CD8-positive, alpha-beta memory T cell (primary cell): ENCODE measurements at places on chromosomes 7 and 10. TPM values are rescaled to one million over a fixed set of nuclear protein-coding genes. Genes with fewer than 3 reads are reported as not detected.

DNA sequence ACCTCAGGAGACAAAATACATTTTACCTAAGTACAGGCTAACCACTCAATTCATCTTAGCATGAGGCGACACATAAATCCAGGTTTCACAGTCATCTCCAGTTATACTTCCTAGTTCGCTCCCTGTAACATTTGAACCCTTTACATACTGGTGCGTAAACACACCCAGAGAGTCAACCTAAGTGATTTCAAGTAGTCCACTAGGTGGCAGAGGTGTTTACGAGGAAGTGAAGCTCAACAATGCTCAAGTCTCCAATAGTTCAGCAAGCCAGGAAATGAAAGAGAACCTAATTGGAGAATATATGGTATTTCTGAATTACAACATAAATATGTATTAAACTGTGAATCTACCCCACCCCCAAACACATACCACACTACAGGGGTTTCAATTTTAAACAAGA is 76.3 kb upstream of the ABCB5 start:
- no peak for DNase-seq

DNA sequence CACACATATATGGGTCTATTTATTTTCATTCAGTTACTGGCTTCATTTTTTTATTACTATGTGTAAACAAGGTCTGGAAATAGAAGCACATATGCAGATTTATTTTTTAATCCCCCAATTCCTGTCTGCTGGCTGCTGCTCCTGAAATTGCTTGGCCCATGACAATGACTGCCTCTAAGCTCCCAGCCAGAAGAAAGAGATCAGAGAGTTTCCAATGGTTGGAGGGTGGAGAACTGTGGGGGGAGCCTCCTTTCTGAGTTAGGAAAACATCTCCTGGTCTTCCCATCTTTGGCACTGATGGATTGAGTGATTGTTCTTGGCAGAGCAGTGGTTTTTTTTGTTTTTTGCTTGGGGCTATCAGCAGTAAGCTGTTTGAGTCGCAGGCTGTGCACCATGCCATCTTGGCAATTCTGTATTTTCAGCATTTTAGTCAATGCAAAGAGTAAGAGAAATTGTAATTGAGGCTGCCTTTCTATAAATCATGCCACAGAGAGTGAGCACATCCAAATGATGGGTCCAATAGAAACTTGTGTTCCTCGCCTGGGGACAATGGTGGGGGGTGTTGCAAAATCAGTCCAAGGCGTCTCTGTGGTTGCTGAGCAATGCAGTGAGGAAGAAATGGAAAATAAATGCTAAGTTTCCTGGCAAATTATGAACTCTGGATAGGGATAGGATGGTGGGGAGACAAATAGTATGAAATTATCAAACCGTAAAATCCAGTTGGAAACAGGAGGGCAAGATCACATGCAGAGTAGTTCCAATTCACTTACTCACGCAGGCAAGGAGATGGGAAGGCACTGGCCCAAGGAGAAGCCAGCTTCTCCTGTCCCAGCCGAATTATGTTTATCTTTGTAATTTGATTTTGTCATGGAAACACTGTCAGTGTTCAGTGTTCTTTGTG is 382.4 kb downstream of the SORCS3 start:
- no peak for DNase-seq

GRCh38 chr7:41287559-41288335 is 415.1 kb downstream of the INHBA start:
- DNase-seq, result no peak

DNA sequence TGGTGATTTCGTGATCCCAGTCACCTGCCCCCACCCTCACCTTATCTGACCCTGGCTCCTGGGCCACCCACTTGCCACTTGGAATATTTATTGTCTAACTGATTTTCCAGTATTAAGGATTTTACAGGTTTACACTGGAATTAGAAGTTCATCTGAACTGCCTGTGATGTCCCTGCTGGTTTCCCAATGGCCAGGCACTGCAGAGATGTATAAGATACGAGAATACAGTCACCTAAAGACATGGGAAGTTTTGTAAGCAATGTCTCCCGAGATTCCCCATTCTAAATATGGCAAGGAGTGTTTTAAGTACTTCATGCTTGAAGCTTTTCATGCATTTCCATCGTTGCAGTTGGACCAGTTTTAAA is 592.7 kb downstream of the SDK1 start:
- DNase-seq, result no peak

- no peak for DNase-seq
Measured at GRCh38 chr7:19110776-19111175, 6.7 kb downstream of the TWIST1 start.

DNA sequence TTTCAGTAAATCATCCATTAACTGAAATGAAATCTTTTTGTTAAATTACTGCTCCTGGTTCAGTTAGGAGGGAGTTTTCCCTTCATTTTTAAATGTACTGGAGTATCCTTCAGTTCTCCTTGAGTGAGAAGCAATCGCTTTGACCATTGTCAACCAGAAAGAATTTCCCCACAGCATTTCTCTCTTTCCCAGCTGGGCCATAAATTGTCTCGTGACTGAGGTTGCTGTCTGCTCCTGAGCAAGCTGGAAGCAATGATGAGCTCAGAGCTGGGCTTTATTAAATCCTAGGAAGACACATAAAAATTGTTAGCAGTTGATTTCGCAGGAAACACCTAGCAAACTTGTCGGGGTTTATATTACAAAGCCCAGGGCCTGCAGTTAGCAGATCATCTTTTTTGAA is 102.0 kb upstream of the INSYN2A start:
- DNase-seq, result no peak

DNA sequence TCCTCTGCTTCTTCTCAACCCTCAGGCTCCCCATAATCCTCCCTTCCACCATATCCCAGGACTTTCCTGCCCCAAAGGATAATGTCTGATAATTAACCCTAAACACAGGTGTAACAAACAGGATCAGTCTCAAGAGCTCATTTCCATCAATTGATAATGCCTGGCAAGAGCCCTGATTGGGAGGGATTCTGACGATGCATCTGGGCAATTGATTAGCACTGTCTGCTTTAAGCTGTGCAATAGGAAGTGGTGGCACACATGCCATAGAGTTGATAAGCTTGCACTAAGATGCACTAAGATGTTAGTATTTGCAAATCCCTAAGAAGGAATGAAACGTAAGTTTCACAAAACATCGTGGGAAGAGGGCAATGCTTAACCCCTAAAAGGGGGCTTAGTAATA is 27.4 kb upstream of the EGR2 start:
- no peak for DNase-seq

- no peak for DNase-seq
Measured at GRCh38 chr10:103627111-103627892, 133.8 kb downstream of the NEURL1 start.

DNA sequence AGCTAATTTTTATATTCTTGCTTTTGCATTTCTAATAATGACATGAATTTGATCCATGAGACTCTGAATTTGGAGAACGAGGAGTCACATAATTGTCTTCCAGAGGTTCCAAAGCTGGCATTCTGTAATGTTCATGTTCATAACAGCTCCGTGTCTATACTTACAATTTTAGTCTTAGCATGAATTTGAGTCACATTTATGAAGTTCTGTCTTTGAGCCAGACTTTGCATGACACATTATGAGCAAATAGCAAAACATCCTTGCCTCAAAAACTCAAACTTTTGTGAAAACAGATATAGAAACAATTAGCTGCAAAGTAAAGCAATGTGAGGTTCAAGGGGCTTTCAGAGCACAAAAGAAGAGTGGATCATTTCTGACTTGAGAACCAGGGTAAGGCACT is 44.5 kb upstream of the CAV2 start:
- no peak for DNase-seq

DNA sequence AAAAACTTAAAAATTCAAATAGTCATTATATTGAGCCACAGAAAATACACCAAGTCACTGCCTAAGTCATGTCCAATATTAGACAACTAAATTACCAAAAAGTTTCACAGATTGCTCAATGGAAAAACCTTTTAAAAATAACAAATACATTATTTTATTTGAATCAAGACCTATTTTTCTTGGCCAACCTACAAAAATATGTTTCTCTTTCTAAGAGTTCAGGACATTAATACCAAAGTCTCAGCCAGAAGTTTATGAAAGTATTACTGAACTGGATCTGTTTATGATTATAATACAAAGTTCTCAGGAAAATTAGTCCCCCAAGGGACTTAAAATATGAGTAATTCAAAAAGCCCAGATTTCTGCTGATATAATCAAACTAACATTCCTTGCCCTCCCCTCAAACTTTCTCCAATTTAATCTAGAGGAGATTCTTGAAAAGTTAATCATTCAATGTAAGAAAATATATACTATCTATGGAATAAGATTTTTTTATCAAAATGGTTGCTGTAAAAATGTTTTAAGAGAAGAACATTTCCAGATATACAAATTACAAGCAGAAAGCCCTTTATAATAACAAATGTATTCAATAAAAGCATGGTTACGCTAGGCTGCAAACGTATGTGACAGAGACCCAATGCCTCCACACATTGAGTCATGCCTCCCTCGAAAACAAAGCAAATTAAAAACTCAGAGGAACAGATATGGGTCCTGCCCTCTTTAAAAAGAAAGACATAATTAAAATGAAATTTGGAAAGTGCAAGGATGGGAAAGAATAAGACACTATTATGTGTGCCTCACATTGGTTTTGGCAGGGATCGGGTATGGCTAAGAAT is 381.6 kb downstream of the PARD3 start:
- no peak for DNase-seq

GRCh38 chr7:1646391-1646790 is 23.7 kb upstream of the ELFN1 start:
- no peak for DNase-seq

GRCh38 chr7:105257338-105257737 is 131.4 kb downstream of the SRPK2 start:
- no peak for DNase-seq

- no peak for DNase-seq
Measured at GRCh38 chr7:21580073-21580521, 37.3 kb downstream of the DNAH11 start.

DNA sequence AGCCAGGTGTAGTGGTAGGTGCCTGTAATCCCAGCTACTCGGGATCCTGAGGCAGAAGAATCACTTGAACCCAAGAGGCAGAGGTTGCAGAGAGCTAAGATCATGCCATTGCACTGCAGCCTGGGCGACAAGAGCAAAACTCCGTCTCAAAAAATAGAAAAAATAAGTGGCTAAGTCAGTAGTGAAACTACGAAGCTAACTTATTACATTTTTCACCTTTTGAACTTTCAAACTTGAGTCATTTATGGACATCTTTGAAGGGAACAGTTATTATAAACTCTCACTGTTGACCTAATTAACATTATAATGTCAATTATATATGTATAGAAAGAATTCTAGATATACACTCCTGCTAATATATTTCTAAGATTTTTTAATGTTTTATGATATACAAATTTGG is 541.5 kb upstream of the C7orf33 start:
- DNase-seq, result no peak

DNA sequence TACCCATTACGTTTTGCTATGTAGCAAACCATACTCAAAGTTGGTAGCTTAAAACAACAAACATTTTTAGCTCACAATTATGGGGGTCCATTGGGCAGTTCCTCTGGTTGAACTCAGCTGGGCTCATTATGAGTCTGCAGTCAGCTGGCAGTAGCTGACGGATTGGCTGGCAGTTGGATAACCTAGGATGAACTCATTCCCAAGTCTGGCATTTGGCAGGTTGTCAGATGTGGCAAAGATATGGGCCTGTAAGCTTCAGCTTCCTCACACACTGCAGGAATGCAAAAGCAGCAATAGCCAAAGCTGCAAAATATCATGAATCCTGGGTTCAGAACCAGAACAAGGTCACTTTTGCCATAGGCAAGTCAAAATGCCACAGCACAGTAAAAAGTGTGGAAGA is 412.2 kb upstream of the SORCS1 start:
- no peak for DNase-seq

GRCh38 chr10:6493521-6494441 is 86.3 kb downstream of the PRKCQ start:
- DNase-seq, result peak; percentile 51

Gene CPN1
- total RNA-seq, result not detected

Gene ZNF804B
- total RNA-seq, result not detected

Gene PROSER2
- 2.4 TPM for total RNA-seq

Gene HOXA2
- not detected for total RNA-seq

Gene CAMK1D
- total RNA-seq, result 10.0 TPM

Gene CDNF
- 0.96 TPM for total RNA-seq

Gene HOXA4
- 0.11 TPM for total RNA-seq

Gene EVX1
- total RNA-seq, result not detected

Gene DRGX
- total RNA-seq, result not detected

Gene MYH16
- total RNA-seq, result not detected

Gene EGFR
- total RNA-seq, result not detected

Gene TAS2R4
- total RNA-seq, result 0.92 TPM

Gene AOC1
- not detected for total RNA-seq
